ENCODE measurements at places on chromosomes 5 and 9.

GRCh38 chr9:82091100-82091499, 102.5 kb downstream of the SPATA31D1 start:
- DNase-seq: no peak

DNA sequence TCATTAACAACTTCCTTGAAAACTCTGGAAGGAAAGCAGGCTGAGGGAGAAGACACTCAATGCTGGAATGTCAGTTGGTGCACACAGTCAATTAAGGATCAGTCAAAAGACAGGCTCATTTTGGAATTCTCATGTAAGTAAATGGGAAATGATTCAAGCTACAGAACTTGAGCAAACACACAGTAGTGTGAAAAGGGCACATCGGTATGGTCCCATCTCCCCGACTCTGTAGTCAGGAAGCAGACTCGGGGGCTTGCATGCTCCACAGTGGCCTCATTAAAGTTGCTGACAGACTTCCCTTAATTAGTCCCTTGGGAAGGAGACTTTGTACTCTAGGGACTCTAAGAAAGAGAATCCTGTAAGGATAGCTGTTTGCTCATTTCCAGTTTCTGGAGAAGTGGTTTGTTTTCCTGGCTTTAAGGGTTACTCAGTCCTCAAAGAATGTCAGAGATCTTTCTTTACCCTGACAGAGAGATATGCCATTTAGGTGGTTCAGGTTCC, 339.2 kb downstream of the ADAMTS6 start:
- no peak for DNase-seq

DNA sequence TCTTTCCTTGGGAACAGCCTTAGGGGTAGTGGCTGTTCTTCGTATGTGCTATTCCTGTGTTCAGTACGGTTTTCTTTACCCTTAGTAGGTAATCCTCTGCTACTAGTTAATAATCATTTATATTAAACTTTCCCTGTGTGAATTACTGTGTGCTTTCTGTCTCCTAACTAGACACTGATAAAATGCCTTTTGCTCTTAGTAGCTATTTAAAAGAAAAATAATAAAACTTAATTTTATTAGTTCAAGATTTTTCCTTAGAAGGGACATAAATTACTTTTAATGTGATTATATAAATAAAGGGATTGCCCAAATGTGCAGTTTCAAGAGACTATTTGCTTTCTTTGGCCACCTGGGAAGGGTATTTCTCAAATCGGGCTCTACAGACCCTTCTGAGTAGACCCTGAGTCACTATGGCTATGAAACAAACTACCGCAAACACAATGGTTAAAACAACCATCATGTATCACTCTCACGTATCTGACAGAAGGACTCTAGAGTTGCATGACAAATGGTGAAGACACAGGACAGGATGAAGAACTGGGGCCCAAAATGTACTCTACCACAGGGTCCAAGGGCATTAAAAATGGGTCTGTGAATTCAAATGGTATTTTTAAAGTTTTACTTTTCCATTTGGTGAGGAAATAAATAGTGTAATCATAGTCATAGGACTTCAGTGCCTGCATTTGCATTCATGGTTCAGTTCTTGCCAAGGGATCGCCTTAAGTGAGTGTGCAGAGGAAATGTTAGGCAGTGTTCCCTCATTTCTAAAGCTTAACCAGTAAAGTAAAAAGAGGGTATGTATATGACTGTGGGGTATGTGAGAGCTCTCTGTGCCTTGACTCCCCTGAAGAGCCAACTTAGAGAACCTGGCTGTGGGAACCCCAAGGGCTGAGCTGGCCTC, 97.0 kb downstream of the TSSK1B start:
- no peak for DNase-seq

DNA sequence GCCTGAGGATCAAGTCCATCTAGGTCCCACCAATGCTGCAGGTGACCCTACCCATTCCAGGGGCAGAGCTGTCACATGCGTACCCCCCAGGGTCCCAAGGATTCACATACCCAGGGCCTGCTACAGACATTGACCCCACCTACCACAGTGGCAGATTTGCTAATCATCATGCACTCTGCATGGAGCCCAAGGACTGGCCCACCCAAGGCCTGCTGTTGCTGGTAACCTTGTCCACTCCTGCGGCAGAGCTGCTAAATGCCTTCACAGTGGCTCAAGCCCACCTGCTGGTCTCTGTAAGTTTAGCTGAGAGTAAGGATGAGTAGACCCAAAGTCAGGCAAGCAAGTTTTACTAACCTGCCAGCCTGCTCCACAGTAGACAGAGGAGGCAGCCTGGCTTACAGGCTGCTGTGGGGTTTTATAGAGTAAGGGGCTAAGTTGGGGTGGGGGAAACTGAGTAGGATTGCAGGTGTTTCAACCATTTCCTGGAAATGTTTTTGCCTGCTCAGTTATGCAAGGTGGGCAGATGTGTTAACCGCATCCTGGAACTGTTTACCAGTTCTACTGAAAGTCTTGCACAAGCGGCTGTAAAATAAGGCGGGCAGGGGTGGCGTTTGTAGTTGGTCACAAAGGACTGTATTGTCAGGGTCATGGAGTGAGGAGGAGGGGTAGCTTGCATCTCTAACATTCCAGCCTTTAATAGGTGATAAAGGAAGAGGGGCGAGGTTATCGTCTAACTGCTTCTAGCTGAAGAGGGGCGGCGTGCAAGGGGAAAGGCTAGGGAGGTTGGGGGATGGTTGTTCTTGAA, 2163.5 kb upstream of the WWC1 start:
- no peak for DNase-seq

DNA sequence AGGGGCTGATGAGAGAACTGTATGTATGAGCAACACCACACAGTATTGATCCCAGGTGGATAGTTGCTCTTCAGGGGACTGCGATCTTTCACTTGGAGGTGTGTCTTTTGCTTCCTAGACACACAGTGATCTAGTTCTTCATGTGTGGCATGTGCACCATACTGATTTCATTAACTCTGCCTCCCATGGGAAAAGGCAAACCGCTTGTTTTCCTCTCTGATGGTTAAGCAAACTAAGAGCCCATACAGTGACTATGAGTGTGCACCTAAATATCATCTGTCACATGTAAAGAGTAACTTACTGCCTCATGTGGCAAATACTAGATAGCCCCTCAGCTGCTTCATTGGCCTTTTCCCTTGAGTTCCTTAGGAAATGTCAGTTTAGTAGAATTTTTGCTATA, 147.3 kb downstream of the TLE4 start:
- DNase-seq: no peak

DNA sequence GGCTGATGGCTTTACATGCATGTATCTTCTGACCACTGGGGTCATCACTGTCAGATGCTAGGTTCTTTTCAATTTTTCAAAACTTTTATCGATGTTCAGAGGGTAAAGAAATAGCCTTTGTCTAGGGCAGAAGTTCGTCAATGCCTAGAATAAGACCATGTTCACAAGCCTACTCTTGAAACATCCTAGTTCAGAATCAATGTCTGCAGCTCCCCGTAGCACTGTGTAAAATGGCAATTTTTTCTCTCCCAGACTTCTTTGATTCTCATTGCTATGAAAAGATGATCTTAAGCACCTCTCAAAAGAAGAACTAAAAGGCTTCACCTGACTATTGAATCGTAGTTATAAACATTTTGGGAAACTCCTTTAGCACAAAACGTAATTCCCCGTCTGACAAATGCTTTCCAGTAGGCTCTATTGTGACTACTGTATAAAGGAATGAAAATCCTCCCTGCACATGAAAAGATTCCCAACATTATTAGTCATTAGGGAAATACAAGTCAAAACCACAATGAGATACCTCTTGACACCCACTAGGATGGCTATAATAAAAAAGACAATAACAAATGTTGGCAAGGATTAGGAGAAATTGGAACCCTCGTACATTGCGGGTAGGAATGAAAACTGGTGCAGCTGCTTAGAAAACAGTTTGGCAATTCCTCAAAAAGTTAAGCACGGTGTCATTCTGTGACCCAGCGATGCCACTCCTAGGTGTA, 263.5 kb downstream of the ARHGAP26 start:
- no peak for DNase-seq

DNA sequence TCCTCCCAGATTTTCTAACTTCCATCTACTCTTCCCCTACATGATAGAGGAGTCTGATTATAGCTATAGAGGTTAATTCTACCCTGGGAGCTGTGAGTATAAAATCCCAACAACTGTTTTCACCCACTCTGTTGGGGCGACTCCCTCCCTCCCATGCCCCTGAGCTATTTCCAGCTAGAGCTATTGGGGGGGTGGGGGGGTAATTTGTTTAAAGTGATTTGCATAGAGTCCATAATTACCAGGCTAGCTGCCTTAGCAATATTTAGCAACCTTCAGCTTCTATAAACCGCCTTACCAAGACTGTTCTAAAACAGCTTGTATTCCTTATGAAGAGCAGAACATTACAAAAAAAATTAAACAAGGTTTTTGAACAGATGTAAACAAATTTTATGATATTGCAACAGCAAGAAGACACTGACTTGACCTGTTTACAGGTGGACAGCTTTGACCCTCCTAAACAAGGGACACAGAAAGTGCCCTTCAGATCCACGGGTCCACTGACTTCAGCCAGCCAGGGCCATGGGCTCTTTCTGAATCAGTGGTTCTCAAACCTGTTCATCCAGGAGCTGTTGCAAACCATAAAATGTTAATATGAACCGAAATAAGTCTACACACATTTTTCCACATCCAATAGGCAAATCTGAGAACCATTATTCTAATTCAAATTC, 98.2 kb downstream of the OTULIN start:
- no peak for DNase-seq

DNA sequence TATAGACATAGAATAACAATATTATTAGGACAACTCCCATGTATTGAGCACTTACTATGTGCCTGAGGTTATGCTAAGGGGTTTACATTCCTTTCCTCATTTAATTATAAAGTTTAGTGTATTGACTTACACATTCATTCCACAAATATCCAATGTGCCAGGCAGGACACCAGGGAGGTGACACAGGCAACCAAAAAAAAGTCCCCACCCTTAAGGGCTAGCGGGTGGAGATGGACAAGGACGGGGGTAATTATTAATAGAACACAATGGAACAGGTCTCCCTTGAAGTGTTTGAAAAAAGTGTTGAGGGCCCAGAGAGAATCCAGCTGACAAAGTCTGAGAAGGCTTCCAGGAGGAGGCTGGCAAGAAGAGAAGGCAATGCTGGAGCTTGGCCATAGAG, 5.7 kb downstream of the TBC1D2 start:
- DNase-seq: no peak

DNA sequence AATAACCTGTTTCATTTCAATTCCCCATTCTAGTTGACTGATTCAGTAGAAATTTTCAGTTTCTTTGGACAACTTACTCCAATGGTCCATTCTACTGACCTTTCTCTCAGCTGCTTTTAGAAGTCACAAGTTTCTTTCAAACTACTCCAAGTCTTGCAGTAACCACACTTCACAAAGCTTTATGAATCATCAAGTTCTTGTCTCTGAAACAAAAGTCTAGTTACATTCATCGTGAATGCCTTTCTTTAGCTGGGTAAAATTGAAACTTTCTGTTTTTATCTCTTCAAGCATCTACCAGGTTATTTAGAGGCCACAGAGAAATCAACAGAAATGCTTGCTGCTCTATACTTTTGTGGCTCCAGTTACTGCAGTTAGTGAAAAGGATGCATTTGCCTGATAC, 405.4 kb downstream of the TMEM232 start:
- DNase-seq: no peak

- DNase-seq: no peak
Measured at GRCh38 chr9:35406183-35406959, 83.5 kb upstream of the RUSC2 start.

- no peak for DNase-seq
Measured at GRCh38 chr9:555493-555892, 286.0 kb upstream of the DMRT1 start.

GRCh38 chr5:43117092-43117491, 3.6 kb upstream of the ZNF131 start:
- no peak for DNase-seq

All from suppressor macrophage (primary cell).